ENCODE measurements at places on chromosomes 6 and 20.

DNA sequence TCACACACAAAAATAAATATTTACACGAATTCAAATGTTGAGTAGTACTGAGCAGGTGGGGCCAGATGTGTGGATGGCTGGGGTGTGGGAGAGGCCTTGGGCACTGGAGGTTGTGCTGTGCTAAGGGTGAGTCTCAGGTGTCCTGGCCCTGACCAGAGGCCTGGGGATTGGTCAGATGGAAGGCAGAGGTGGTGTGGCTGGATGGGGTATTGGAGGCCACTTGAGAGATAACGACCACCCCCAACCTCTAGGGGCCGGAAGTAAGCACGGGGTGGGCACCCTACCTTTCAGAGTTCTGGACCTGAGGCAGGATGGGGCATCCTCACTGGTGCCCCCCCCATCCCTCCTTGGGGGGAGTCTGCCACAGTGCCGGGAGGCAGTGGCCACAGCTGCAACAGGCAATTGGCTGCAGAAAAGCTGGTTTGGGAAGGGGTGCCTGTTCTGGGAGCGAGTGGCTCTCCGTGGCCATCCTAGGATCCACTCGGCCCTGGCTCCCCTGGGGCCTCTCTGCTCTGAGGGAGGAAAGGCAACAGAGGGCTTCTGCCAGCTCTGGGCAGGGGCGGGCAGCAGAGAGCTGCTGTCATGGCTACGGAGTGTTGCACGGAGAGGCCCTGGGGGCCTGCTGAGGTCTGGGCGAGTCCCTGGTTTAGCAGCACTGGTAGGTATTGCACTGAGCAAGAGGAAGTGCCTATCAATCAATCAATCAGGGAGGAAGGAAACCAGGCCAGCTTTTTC, 87.6 kb downstream of the ASXL1 start:
- no peak for DNase-seq

DNA sequence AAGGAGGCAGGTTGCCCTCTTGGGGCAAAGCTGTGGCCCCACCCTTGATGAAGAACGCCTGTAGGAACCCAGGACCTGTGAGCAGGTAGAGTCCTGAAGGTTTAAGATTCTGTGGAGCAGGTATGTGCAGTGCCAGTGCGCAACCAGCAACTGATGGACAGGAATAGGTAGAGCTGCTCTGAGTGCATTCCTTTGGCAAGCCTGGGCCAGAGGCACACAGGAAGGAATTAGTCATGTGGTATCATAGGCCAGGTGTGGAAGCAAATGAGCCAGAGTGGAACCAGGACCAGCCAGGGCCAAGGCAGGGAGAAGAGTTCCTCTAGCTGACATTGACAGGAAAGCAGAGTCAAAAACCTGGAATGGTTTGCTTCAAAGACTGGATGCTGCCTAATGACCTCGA, 1.4 kb upstream of the KHDC1 start:
- no peak for DNase-seq

DNA sequence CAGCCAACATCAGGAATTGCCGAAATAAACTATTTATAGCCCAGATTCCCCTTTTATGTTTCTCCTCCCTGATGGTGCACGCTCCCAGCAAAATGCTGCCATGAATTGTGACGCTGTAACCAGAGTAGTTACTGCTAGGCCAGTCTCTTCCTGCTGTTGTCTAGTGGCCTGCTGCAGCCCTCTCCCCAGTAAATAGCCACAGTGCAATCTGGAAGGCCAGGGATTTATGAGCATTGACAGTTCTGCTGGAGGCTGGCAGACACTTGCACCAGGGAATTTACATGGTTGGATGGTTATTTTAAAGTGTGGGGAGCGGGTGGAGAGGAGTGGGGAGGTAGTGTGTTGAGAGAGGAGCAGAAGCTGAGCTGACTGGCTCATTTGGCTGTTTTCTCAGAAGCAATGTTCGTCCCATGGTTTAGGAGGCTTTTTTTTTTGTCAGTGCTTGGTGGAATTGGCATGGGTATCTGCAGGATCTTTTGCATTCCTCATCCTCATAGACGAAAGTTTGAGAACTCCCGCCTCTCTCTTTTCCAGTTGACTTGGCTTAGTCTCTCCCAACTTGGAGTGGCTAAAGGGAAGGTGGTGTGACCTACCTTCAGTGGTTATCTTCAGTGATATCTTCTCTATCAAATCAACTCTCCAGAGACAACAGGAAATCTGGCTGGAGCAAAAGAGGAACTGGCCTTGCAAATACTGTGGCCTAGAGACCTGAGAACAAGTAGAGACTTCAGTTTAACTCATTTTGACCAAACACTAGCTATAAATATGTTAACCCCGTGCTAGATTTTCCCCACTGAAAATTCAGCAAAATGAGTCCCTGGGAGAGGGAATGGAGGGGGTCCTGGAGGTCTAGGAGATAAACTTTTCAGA, 99.3 kb upstream of the VSTM2L start:
- peak; percentile 80 for DNase-seq

- no peak for DNase-seq
These were observed 350.1 kb upstream of the TSHZ2 start for GRCh38 chr20:52622081-52622480.

DNA sequence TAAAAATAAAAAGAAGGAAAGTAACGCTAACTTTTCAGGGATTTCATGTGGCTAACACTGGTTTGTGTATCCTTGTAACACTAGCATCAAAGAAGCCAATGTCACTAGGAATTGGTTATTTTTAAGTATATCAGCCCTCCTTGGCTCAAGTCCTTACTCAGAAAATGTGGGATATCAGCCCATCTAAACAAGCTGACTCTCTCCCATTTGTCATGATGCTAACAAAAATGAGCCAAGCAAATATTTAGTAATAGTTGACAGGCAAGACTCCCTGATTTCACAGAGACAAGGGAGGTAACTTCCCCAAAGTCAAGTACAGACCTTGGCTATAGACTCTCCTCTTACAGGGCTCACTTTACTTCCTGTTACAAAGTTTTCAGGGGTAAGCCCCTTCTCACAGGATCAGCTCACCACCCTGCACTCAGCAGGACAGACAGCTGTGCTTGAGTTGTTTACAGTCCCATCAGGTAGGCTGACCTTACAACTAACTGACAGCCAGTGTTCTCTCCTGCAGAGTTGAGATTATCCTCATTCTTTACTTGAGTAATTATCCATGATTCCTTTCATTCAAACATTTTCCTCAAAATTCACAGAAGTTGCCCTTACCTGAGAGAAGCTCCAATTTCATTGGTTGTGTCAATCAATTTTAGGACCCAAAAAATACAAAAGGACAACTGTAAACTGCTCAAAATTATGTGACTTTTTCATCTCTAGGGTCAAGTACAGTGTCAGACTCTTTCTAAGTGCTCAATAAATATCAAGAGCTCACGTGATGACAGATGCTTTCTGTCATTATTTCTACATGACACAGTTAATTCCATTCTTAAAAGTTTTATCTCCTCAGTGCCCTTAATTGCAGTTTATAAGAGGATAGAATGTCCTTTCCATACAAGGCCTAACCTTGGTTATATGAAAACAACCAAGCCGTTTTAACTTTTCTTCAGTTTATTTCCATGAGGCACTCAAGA, 38.1 kb upstream of the BMP5 start:
- peak; percentile 26 for DNase-seq
